ENCODE measurements at places on chromosomes 1 and 21.

DNA sequence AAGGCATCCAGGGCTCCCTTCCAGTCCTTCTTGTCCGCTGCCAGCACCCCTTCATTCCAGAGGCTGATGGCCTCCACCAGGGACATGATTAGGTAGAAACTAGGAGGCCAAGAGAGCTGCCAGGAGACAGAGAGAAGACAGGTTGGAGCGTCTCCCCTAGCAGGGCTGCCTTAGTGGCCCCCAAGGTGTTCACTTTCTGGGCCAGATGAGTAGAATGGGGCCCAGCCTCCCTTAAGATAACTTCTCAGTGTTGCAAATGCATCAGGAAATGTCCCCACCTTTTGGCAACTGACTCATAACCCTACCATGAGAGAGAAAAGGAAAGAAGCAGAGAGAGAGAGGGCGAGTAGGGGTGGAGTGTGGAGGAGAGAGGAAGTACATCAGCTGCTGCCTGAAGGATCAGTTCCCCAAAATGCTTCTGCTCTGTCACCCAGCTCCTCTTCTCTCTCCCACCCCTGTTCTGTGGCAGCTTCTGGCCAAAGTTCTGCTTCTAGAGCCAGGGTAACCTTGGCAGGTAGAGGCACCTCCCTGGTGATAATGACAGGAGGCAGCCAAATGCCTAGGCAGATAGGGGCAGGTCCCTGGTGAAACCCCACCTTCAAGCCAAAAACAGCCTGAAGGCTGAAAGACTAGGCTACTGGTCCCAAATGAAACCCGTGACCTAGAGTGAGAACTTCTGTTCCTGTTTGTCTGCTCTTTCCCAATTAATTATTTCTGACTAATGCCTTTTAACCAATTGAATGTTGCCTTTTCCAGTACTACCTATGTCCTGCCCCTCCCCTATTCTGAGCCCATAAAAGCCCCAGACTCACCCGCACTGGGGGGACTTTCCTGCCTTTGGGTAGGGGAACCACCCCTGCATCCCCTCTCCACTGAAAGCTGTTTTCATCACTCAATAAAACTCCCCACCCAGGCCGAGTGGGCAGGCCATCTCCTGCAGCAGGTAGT lies at the start of gene NCF2:
NCF2 (minus strand) TSS at position 216 of the 948 bp plus-strand sequence; CDS start at position 86, 130 bp downstream.
- no peak for DNase-seq

DNA sequence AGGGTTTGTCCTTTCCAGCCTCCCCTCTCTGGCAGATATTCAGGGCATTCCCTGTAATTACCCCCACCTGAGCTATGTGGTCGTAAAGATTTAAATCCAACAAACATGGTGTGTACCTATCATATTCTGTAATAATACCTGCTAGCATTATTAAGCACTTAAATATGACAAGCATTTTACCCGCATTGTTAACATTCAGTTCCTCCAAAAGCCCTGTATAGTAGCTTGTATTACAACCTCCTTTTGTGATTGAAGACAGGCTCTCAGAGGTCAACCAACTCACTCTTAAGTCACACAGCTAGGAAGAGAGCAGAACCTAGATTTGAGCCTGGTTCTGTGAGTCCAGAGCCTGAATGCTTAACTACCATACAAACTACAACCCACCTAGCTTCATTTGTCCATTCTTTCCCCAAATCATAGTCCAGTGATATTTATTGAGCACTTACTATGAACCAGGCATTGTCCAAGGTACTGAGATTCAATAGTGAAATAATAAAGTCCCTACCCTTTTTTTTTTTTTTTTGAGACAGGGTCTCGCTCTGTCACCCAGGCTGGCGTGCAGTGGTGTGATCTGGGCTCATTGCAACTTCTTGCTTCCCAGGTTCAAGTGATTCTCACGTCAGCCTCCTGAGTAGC lies 13.8 kb upstream of the KDM4A start:
- no peak for DNase-seq

DNA sequence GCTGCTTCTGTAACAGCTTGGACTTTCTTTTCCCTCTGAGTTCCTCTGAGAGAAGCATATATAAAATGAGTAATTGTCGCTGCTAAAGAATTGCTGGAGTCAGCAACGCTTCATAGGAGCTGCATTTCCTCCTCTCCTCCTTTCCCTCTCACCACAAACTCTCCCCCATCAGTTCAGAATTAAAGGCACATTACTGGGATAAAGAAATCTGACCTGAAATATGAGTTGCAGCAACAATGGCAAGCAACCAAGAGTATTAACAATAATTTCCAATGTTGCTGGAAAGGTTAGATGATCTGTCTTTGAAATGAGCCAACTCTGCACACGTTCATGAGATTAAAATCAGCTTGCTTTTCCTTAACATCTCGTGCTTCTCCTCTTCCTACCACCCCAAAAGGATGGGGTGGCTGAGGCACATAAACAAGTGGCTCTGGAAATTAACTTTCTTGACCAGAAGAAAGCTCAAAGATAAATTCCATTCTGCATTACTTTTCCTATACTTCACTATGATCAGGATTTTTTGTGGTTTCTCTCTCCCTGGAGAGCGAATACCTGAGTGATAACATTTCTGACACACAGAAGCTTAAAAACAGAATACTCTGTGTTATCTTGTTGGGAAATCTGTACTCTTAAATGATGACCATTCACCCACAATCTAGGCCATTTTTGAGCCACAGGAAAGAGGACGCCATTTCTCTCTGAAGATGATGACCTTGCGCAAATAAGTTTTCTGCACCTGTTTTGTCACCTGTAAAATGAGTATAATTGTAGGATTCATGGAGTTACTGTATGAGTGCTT lies 90.2 kb downstream of the TGFBR3 start:
- DNase-seq, result no peak

DNA sequence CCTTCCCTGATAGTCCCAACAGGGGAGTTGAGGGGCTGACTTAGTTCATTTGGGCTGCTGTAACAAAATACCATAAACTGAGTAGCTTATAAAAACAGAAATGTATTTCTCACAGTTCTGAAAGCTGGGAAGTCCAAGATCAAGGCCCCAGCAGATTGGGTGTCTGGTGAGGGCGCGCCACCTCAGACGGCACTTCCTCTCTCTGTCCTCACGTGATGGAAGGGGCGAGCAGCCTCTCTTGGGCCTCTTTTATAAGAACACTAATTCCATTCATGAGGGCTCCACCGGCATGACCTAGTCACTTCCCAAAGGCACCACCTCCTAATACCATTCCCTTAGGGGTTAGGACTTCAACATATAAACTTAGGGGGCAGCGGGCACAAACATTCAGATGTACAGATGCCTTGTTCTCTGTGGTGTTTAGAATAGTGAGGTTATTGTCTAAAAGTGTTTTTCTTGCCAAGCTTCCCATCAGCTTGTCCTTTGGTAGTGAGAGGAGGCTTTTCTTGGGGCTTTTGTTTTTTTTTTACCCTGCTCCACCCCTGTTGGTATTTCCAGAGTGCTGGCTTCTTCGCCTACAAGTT lies 20.3 kb downstream of the NIPAL3 start:
- no peak for DNase-seq

GRCh38 chr1:106120789-106121188 lies 935.7 kb upstream of the PRMT6 start:
- DNase-seq, result no peak

DNA sequence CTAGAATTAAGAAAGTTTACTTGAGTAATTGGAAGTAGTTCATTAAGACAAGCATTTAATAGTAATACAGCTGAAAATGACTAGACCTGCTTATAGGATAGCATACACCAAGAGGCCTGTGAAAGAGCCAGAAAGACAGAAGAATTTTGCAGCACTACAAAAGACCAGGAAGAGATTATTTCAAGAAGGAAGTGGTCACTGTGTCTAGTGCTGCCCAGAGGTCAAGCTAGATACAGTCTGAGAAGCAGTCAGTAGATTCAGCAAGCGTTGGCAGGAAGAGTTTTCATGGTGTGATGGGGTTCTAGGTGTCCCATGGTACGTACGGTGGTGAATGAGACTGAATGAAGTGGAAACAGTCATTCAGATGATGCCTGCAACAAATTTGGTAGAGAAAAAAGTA lies 31.5 kb downstream of the RGS8 start:
- DNase-seq, result no peak

DNA sequence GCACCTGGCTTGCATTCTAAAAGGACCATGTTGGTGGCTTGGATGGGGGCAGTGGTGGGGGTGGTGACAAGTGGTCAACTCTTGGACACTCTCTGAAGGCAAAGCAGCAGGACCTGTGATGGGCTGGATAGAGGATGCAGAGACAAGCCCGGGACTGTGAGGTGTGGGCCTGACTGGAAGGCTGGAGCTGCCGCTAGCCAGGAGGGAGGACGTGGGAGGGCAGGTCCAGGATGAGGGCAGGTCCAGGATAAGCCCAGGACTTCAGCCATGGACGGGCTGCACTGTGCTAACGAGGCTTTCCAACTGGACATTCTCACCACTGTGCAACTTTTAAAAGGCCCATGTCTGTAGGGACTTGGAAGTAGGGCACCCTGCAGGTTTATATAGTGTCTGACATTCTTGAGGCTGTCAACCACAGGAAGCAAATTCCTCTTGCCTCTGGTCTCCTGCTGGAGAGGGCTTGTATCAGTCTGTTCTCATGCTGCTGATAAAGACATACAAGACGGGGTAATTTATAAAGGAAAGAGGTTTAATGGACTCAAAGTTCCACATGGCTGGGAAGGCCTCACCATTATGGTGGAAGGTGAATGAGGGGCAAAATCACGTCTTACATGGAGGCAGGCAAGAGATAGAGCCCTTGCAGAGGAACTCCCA lies 8.3 kb upstream of the C1orf167 start:
- DNase-seq, result no peak

GRCh38 chr21:28336314-28336713 lies 656.4 kb downstream of the LTN1 start:
- no peak for DNase-seq

DNA sequence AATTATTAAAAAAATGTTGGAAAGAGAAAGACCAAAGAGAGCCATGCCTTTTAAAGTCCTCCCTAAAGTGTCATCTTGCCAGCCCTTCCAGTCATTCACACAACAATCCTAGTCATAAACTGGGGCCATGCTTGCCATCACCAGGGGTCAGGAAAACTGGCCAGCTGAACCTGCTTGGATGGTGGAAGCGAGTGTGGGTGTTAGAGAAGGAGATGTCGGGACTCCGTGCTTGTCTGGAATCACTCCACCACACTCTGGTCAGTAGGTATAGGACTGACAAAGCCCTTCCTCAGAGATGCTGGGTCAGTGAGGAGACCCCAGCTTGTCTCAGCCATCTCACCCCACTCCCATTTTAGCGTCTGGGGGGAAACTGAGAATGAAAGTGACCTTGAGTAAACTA lies 3.3 kb upstream of the HAPLN2 start:
- DNase-seq, result no peak

- DNase-seq, result no peak
Observed at GRCh38 chr1:47751996-47752451, 245.2 kb downstream of the TRABD2B start.

GRCh38 chr1:209421978-209422680 lies 161.4 kb upstream of the CAMK1G start:
- no peak for DNase-seq

GRCh38 chr1:229296541-229296941 lies 25.6 kb downstream of the RAB4A start:
- no peak for DNase-seq

DNA sequence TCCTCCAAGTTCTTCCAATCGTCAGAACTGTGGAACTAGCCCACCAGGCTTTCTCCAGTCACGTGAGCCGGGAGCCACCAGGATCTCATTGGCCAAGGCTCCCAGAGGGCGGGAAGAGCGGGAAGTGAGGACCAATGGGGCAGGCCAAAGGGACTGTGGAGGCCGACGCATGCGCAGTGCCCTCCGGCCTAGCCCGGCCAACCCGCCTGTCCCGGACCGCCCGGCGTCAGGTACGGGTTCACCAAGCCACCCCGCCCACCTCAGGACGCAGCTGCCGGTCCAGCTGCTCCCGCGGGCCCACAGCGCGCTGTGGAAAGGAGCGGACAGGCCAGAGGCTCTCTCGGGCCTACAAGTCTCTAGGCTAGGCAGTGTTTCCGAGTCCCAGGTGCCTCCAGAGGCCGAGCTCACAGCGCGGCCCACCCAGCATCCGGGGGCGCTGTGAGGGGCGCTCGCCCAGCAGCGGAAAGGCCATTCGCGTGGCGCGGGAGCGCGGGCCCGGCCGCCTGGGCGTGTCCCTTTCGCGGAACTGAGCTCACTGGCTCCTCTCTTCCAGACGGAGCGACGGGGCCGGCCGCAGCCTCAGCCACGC lies 10.9 kb downstream of the OR14I1 start:
- DNase-seq, result no peak

DNA sequence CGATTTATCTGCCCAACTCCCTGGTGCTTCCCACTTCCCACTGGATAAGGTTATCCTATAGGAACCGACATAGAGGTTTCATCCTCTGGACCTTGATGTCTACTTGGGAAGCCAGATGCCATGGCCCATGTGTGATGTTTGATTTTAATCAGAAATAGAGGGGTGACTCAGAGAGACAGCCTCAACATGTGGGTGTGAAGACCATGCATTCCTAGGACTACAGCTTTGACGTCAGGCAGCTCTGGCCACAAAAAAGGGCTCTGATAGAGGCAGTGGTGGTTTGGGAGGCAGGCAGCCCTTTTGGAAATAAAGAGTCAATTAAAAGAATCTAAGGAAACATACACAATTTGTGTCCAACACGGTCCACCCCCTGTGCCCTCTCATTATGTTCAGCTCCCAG lies 5.2 kb upstream of the SH2D2A start:
- no peak for DNase-seq

- DNase-seq, result peak; percentile 56
Observed at GRCh38 chr1:197775282-197776262, at the start of gene DENND1B. DENND1B (minus strand) TSS chr1:197775480; CDS start chr1:197775155, 325 bp downstream.

DNA sequence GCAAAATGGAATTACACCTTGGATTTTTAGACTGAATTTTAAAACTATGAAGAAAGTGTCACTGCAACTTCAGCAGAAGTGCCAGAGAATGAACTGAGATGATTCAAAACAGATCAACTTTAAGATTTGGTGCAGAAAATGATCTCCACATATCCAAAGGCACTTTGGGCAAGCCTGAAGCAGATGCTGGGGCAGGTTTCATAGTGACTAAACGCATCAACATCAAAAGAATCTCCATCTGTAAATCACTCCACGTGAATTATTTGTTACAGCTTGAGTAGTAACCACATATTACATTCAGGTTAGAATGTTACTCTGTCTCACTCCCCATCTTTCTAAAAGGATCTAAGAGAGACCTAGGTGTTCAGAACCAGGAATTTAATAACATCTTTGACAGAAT lies 329.0 kb upstream of the ESRRG start:
- no peak for DNase-seq

DNA sequence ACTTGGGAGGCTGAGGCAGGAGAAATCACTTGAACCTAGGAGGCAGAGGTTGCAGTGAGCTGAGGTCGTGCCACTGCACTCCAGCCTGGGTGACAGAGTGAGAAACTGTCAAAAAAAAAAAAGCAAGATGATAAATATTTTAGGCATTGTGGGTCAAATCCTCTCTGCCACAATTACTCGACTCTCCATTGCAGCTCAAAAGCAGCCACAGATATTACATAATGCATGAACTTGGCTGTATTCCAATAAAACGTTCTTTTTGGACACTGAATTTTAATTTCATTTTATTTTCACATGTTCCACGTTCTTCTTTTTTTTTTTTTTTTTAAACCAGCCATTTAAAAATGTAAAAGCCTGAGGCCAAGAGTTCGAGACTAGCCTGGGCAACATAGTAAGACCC lies 69.4 kb downstream of the TCP10L start:
- DNase-seq, result no peak

Data from NCI-H1105 (cell line).